NCI-H1105 treated with DMSO at 0.1 percent for 48 hours (cell line): ENCODE measurements at places on chromosomes 1 and 21.

DNA sequence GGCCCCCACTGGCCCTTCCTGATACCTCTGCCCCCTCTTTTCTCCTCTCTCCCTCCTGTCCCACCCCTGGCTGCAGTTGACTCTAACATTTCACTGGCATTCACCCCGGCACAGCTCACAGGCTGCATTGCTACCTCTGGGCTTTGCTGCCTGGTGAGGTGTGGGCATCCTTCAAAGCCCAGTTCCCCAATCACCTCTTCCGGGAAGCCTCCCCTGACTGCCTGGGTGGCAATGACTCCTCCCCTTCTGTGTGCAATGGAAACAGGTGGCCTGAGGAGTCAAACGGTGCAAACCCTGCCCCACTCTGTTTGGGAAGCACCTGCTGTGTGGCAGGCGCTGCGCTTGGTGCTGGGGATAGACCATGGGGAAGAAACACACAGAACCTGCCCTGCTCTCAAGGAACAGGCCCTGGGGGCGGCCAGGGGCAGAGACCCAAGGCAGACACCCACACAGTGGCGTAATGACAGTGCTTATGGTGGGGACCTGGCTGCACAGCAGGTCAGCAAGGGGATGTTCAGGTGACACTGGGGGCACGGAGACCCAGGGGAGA is 39.3 kb upstream of the POFUT2 start:
- no peak for DNase-seq

DNA sequence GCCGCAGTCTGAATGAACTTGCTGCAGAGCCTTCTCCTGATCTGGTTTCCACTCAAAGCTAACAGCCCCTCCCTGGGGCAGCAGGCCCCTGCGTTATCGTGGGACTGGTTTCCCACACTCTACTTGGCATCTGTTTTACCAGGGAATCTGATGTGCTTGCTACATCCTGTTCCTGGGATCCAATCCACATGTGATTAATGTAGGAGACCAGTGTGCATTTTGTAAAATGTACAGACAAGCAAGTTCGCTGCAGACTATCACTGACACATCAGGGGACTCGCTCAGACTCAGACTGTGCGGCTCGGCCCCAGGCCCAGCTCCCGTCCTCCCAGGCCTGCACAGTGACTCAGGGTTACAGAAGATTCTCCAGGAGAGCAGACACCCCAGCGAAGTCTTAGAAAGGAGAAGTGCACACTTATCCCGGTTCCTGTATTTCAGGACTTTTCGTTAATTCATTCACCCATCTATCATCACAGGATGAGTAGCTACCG is 340.1 kb downstream of the MATN1 start:
- no peak for DNase-seq

- no peak for DNase-seq
These were observed 9.6 kb upstream of the RSBN1 start for GRCh38 chr1:113821916-113822315.

DNA sequence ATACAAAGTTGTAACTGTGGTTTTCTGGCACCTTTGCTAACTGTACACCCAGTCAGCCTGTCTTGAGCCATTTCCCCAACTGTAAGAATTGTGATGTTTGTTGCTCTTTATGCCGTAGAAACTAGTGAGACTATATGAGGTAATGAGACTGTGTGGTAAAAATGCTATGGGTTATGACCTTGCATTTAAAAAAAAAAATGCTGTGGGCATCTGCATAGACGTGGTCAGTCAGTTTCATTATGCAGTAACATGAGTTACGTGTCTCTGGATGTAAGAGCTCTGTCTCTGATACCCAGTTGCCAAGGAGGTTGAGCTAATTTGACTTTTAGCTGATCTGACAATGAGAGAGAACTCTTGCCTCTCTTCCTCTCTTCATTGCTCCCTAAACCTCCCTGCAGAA is 80.6 kb upstream of the LAMC2 start:
- no peak for DNase-seq

DNA sequence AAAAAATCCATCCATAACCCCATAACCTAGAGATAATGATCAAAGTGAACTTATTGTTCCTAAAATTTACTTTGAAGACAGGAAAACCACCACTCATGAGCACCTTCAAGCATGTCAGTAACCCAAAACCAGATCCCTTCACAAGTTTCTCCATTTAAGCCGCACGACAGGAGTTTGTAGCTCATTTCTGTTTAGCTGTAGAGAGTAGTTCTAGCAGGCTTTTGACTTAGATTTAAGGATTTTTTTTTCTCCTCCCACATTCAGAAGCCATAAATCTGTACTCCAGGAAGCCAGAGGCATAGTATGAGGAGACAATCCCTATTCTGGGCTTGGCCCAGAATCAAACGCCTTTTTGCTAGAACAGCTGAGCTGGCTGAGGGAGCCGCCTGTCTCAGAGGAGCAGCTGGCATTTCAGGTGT is 25.6 kb downstream of the TOMM20 start:
- DNase-seq, result peak; percentile 36

DNA sequence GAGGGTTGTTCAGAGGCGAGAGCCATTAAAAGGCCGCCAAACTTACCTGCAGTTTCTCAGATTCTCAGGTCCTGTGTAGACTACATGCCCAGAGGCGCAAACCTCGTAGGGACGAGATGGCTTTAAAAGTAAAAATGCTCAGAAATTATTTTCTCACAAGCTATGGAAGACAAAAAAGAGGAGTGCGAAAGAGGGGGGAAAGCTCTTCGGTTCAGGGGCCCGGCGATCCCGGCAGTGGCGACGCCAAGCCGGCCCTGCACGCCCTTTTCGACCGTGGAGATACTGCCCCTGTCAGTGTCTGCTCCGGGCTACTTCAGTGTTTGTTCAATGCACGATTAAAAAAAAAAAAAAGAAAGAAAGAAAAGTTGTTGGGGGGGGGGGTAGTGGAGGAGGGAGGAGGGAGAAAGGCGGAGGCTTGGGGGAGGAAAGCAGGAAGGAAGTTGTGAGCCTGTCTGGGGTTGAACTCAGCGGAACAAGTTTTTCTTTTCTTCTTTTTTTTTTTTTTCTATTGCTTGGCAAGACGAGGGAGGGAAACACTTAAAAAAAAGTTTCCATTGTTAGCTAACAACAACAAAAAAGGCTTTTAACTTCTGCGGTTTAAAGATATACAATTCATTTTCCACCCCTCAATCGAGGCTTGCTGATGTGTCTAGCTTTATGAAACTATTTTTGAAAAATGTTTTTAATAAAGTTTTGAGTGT is at the start of gene ITPKB:
ITPKB (minus strand) TSS at position 288 of the 701 bp plus-strand sequence. CDS start 1,824 bp downstream, outside the sequence.
- DNase-seq, result no peak

- DNase-seq, result no peak
These were observed 722.3 kb downstream of the PLA2G4A start for GRCh38 chr1:187551061-187551460.

DNA sequence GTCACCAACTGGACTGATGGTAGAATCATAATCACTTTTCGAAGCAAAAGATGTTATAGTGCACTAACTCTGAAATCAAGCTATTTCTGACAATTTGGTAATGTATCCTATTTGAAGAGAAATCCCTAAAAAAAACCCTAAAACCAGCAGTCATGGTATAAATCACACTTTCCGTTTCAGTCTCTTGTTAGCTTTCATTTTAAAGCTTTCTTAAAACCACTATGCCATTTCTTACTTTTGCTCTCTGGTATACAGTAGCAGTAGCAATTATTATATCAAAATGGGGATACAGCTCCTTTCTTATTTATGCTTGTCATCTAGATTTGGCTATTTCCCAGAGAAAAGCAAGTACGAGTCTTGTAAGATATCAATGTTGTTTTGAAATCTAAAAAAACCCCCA is 323.3 kb downstream of the KCTD3 start:
- DNase-seq, result no peak

DNA sequence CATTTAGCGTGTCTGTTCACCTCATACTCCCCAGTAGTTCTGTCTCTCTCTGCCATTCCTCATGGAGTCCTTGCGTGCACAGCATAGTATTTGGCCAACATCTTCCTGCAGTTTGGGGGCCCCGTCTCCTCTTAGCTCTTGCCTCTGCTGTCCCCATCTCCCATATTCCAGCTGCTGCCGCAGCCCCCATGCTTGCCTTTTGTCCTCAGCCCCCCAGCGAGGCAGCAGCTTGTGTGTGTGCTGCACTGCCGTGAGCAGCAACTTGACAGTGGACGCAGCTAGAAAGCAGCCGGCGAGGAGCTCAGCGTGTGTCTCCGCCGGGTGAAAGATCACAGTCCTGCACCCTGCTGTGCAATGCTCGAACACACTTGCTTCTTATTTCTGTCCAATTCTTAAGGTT is 164.2 kb upstream of the COL6A1 start:
- no peak for DNase-seq

- no peak for DNase-seq
These were observed 1280.1 kb downstream of the KCNT2 start for GRCh38 chr1:195328102-195328501.

DNA sequence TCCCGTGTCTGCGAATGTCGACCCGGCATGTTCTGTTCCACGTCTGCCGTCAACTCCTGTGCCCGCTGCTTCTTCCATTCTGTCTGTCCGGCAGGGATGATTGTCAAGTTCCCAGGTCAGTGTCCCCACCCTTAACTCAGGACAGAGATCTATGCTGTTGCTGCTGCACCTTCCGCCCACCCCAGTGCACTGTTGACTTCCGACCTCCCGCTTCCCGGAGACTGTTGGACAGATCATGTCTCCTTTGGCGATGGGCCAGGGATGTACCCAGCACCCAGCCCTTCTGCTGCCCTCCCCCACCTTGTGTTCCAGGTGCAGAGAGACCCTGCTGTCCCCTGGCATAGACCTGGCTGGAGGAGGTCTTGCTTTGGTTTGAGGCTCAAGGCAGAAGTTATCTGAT is 41.3 kb downstream of the TNFRSF8 start:
- DNase-seq, result no peak

GRCh38 chr1:9869831-9870251 is 40.2 kb downstream of the CTNNBIP1 start:
- no peak for DNase-seq

- DNase-seq, result no peak
These were observed 145.5 kb upstream of the NRIP1 start for GRCh38 chr21:15210235-15210678.

DNA sequence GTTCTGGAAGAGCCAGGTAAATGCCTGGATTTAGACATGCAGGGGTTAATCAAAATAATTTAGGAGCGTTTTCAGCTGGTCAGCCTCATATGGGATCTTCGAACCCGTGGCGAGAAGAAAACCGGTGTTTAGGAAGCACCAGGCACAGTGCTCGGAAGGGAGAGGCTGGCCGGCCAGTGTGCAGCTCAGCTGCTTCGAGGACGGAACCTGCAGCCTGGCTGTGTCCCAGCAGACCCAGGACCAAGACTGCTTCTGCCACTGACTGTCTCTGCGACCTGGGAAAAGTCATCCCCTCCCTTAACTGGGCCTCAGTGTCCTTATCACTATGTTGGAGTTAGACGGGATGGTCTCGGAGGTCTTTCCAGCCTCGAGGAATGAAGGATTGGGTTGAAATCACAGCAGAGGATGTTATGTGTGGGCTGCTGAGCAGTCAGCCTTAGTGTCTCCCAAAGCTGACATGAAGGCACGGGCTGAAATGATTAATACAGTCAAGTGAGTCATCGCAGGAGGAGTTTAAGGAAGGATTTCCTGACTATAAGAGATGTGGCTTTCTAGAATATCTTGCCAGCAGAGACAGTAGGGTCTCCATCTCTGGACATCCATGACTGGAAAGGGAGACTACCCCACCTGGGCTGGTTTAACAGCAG is 20.8 kb downstream of the PPFIA4 start:
- no peak for DNase-seq

GRCh38 chr1:221327954-221328353 is 413.9 kb downstream of the DUSP10 start:
- peak; percentile 100 for DNase-seq

DNA sequence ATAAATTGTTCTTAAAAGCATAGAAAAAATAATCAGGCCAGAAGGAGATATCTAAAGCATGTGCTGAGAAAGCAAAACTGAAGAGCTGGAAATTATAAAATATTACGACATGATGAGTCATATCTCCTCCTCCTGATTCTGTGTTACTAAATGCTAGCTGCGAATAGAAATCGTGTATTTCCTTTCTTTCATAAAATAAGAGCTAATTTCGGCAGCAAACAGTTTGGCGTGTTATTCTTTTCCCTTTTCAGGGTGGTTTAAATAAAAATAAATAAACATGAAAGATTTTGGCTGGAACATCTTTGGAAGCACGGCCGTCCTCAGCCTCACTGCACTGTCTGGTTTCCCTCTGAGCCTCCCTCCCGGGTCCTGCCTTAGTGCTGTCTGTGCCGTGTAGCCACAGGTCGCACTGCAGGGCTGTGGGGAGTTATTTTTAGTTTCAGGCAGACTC is 56.0 kb downstream of the ADARB1 start:
- DNase-seq, result no peak

- DNase-seq, result no peak
These were observed 54.3 kb downstream of the MAP3K21 start for GRCh38 chr1:233381806-233382205.

GRCh38 chr1:175481126-175482070 is 262.0 kb downstream of the TNR start:
- peak; percentile 41 for DNase-seq

- DNase-seq, result no peak
These were observed 59.5 kb downstream of the PALMD start for GRCh38 chr1:99705385-99705784.

DNA sequence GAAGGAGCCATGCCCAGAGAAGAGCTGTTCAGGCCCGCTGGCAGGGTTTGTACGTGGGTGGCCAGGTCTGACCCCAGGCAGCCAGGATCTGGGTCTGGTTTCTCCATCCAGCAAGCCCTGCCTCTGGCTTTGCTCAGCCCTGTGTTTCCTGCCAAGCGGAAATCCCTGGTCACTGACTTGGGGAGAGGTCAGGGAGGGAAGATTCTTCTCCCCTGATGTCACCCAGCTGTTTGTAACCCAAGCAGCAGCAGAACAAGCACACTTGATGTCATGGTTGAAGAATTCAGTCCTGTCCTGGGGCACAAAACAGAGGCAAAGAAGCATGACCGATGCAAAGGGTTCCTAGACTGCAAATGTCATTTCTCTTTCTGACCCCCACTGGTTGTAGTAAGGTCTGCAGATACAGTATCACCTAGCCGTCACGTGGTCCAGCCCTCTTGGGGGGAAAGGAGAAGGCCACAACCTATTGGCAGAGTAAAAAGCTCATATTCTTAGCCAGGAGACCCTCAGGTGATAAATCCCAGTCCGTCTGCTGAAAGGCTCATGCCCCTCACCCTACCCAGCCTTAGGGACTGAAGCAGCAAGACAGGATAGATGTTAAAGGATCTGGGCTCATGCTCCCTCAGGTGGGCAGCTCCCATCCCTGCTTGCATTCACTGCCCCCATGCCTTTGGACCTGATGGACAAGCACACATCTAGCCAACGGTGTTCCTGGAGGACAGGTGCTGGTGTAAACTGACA is 120.9 kb downstream of the SYT2 start:
- DNase-seq, result no peak
